ENCODE measurements at places on chromosomes 7 and 10.

DNA sequence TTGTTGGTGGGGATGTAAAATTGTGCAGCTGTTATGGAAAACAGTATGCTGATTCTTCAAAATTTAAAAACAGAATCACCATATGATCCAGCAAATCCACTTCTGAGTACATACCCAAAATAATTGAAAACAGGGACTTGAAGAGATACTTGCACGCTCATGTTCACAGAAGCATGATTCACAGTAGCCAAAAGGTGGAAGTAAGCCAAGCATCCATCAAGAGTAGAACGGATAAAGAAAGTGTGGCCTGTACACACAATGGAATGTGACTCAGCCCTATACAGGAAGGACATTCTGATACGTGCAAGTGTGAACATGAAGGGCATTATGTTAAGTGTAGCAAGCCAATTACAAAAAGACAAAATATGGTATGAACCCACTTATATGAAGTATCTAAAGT, 696.7 kb upstream of the CELF2 start:
- DNase-seq, result no peak

DNA sequence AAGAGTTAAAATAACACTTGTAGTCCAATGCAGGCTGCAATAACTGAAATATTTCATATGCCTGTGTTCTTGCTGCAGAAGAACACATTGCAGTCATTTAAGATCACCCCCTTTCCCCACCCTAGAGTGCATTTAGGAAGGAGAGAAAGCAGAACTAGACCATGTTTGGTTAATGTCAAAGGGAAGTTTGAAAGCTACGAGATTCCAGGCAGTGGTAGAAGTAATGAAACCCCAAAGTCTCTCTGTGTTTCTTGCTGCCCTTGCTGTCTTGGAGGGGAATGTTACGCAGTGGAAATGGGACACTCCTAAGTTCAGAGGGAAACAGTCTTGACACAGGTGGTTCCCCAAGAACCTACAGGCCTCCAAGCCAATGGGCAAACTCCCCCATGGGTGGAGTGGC, 242.9 kb downstream of the PTEN start:
- DNase-seq, result no peak

DNA sequence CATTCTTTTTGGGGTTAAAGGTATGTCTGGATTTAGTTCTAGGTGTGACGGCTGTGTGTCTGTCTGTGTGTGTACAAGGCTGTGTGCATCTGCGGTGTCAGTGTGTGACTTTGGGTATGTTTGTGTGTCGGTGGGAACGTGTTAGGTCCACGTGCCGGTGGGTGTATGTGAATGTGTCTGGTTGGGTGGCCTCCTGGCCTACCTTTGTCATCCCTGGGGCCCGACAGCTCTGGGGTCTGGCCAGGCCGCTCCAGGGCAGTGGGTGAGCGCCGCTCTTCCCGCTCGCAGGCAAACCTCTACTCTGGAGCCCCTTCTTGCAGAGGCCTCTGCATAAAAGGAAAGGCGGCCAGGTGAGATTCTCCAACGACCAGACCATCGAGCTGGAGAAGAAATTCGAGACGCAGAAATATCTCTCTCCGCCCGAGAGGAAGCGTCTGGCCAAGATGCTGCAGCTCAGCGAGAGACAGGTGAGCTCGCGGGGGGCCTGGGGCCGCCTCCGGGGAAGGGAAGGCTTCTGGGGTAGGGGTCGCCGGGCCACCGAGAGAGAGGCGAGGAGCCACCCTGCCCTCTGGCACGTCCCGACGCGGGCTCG, 2.4 kb downstream of the HHEX start:
- no peak for DNase-seq

DNA sequence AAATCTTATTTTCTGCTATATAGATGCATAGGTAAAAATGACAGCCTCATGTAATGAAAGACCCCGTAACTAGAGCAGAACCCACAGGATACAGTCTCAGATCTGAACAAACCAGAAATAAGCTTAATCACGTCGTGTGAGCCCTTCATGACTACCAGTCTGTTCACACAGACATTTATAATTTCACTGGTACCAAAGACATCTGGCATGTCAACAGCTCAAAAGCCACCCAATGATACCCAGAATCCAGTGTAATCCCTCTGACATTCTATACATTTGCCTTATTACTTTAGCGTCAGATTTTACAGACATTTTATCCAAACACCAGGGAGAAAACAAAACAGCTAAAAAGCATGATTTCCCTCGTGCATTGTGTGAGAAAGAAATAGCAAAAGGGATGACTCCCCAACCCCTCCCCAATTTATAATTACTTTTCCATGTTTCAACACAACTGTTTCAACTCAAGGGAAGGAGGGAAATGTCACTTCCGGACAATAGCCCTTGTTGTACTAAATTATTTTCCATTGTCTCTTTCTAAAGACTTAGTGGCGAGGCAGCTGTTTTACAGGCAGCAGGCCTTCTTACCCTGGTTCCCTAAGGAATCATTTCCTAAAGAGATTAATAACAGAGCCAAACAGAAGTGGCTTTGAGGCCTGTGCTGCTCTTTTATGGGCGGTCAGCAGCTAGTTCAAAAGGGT, 33.2 kb downstream of the DOCK4 start:
- peak; percentile 18 for DNase-seq

GRCh38 chr10:88794731-88795130, 7.8 kb upstream of the LIPM start:
- no peak for DNase-seq

- no peak for DNase-seq
These were observed 1.8 kb downstream of the ZMIZ2 start for GRCh38 chr7:44750424-44750823.

- DNase-seq, result no peak
These were observed 14.9 kb upstream of the CCDC3 start for GRCh38 chr10:13016426-13016825.

GRCh38 chr7:114917211-114917839, 4.6 kb upstream of the MDFIC start:
- no peak for DNase-seq

DNA sequence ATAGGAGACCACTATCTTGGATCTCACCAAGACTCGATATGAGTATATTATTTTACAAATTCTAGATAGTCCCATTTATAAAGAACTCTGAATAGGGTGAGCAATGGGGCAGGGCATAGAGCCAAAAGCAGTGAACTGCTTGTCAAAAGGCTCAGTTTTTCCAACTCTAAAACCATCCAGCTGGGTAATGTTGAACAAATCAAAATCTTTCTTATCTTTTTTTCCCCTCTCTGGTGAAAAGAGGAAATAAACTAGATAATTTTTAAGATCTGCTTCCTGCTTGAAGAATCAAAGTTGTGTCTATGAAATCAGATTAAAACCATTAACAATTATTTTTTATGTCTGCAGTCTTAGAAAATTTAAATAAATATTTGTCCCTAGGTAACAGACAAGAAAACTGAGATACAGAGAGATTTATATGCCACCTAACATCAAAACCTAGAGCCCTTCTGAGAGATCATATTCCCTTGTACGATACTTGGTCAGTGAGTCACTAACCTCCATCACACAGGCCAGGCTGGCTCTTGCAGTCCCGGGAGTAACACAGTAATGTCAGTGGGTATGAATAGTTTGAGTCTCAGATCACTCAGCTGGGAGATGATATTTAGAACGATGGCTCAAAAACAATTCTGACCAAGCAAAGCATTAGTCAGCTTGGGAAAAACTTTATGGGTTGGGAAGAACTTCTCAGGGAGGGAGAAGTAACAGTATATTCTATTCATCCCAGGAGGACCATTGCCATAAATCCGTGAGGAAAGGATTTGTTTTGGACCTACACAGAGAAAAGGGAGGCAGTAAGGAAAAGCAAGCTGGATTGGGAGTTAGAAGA, 178.8 kb downstream of the REEP3 start:
- no peak for DNase-seq

DNA sequence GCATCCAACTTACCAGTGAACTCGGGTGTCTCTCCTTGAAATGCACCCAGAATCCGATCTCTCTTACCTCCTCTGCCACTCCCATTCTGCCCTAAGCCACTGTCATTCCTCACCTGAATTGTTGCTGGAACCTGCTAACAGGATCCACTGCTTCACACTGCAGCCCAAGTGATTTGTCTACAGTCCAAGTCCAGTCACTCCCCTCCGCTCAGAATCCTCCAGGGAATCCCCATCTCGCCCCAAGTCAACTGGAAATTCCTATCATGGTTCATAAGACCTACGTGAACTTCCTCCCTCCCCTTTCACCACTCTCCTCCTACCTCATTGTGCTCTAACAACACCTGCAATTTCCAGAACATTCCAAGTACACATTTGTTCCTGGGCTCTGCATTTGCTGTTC, 91.3 kb downstream of the SCRN1 start:
- no peak for DNase-seq

DNA sequence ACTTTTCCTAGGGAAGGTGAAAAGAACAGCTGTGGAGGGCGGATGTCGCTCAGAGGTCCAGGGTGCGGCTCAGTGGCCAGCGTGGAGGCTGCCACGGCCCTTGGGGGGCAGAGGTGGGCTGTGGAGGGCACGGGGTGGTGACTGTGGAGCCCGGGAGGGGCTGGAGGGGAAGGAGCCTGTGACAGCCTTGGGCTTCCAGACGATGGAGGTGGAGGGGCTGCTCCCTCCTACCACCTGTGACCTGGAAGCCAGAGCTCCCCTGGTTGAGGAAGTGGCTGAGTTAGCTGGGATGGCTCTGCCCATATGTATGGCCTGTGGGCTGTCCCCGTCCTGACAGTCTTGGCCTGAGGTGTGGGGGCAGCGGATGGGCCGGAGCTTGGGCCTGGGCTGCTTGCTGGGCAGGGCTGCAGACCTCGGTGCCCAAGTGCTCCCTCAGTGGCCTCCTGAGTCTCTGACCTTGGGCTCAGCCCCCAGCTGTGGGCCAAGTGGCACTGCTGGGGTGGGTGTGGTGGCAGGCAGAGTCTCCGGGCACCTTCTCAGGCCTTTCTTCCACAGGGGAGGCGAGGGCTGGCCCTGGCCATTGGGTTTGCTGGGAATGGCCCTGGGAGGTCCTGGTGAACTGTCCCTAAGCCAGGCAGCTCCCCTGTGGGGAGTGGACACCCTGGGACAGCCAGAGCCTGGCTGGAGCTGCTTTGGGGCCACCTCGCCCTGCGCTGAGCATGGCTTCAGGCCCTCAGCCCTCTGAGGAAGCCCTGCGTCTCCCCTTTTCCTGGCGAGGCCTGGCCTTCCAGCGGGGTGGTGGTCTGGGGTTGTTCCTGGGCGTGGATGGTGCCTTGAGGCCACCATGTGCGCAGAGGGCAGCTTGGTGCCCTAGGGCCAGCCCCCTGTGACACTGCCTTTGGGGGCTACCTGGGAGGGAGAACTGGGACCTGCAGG, 3.9 kb downstream of the BRI3 start:
- DNase-seq, result no peak

Measured in WERI-Rb-1 (cell line).